Fibroblast of the aortic adventitia (primary cell): ENCODE measurements at places on chromosomes 1 and 21. TPM values are rescaled to one million over a fixed set of nuclear protein-coding genes. Genes with fewer than 3 reads are reported as not detected.

GRCh38 chr1:118333601-118334210, 148.7 kb upstream of the SPAG17 start:
- DNase-seq = no peak

DNA sequence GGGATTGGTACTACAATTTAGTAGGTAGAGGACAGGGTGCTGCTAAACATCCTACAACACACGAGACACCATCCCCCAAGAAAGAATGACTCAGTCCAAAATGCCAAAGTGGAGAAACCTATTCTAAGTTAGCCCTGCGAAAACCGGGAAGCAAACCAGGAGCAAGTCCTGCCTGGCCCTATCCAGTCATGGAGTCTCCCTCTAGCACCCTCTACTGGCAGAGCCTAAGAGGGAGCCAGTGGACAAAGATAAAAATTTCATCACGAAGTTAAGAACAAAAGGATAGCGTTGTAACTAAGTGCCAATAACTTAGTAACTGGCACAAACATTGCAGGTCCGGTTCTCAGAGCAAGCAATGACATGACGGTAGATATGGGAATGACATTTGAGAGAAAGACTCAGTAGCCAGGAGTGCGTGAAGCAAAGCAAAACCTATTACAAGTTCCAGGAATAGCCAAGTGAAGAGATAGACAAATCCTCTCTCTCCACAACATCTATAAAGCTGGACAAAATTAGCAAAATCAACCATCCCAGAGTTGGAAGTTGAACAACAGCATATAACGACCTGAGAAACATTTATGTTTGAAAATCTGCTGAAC, 383.5 kb downstream of the OMA1 start:
- peak; percentile 65 for DNase-seq

- peak; percentile 59 for DNase-seq
Measured at GRCh38 chr1:228684607-228685006, 50.7 kb upstream of the RHOU start.

Gene C8A
- not detected in 2 replicates for total RNA-seq

DNA sequence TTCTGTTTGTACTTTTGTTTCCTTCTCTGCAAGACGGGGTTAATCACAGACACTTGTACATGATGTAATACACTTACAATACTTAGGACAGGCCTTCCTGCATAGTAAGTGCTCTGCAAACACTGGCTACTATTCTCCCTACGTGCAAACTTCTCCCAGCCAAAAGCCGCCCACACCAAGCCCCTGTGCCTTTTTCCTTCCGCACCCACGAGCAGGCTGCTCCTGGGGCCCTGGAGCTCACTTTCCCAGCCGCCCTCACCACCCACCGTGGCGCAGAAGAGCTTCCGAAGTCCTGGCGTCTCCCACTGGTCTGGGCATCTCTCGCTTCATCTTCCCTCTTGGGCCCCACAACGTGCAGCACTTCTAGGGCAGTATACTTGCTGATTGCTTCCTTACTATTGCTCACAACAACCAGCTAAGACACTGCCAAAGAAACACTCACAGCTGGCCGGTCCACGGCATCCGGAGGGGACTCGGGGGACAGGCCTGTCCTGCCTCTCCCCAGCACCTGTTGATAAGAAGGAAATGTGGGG, 22.5 kb upstream of the GPR157 start:
- peak; percentile 84 for DNase-seq

DNA sequence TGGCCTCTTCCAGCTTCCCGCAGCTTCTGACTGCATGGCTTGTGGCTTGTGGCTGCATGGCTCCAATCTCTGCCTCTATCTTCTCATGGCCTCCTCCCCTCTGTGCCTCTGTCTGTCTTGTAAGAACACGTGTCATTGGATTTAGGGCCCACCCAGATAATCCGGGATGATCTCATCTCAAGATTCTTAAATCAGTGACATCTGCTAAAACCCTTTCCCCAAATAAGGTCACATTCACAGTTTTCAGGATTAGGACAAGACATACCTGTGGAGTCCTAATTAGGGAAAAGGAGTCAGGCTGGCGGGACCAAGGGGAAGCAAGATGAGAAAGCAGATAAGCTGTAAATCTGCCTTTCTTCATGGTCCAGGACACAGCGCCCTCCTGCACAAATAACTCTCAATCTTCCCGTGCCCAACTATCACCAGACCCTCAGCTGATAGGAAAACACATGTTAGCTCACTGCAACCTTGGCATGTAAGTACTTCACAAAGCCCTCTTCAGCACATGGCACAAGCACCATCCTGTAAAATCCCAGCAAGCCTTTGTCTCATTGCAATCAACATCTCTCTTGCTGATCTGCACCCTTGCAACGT, 82.2 kb downstream of the SPSB1 start:
- DNase-seq = peak; percentile 38

DNA sequence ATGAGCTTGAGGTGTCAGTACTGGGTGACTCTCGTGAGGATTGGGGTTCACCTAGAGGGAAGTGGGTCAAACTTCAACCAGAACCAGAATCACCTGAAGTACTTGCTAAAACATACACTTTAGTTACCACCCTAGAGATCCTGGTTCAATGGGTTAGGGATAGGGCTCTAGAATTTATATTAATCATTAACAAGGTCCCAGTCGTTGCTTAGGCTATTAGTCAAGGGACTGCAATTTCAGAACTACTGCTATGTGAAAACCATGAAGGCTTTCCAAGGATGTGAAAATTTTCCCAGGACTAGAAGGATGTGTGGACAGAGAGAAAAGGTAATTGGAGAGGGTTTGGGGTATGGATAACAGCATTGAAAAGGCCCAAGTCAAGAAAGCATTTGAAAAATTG, 162.6 kb downstream of the GRIK1 start:
- DNase-seq = no peak

GRCh38 chr1:81449786-81450185, 350.9 kb upstream of the ADGRL2 start:
- DNase-seq = peak; percentile 27

Gene RGS8
- 0.16 TPM in 1 of 2 replicates, not detected in the other for total RNA-seq

DNA sequence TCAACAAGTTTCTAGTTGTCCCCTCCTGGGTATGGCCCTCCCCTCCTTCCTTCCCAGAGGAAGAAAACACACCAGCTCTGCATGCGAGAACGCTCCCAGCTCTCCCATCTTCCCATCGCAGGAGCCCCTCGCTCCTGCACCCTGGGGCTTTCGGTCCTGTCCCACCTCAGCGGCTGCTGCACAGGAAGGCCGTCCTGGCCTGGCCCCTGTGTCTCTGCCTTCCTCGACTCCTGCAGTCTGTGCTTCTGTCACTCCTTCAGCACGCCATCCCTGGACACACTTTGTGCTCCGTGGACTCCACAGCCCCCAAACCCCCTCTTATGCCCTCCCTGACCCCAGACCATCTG, 23.2 kb downstream of the KRTAP10-1 start:
- DNase-seq = no peak

DNA sequence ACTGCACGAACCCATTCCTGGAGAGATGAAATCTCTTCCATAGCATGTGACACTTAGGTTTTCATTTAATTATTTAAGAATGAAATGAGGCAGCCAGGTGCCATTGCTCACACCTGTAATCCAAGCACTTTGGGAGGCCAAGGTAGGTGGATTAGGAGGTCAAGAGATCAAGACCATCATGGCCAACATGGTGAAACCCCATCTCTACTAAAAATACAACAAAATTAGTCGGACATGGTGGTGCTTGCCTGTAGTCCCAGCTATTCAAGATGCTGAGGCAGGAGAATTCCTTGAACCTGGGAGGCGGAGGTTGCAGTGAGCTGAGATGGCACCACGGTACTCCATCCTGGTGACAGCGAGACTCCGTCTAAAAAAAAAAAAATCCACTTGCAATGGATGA, 17.8 kb downstream of the L1TD1 start:
- DNase-seq = no peak

DNA sequence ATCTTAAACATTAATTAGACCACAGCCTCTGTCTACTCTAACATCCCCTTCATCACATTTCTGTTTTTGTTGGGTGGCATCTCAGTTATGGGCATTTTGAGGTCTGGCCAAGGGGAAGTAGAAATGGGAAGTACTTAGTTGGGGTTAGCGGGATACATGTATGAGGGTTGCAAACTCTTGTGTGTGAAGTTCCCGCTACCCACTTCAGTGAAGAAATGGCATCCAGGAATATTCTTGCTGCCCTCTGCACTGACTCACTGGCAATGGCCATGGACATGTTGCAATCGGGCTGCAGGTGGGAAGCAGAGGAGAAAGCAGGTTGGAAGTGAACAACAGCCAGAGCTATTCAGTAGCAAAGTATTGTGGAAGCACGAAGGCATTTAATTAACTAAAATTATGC, 7.4 kb downstream of the CD48 start:
- no peak for DNase-seq

DNA sequence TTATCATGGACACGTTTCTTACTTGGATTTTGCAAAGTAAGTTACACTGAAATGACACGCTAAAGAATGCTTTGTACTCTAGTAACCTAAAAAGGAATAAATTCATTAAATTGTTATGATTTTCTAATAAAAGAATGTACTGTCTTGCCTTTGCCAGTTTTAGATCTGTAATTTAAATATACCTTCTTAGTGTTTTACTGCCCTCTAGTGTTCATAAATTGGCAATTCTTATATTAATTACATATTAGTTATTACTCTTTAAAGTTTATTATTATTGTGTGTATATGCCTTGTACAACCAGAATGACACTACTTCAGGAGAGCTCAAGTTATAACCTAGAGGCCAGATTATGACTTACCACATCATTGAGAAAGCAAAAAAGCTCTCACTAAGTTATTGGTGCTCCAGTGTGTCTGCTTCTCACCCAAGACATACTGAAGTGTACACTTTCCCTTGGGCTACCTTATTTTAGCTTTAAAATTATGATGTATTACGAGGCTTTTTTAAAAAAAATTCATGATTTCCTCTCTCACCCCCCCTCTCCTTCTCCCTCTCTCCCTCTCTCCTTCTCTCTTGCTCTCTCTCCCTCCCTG, 169.9 kb downstream of the HS2ST1 start:
- DNase-seq = peak; percentile 74

DNA sequence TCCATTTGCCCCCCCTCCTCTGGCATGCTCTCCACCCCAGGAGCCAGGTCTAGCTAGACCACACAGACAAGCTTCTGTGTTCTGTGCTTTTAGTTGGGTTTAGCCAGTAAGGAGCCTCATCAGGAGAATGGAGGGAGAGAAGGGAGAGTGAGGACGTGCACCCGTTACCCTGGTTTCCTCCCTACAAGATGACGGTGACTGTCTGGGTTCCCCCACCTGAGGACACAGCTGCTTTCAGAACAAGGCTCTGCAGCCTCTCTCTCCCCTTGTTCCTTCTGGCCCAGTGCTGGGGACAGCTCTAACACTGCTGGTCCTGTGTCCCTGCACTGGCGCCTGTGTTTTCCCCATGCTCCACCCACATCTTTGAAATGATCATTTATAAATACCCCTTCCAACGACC, 184.4 kb upstream of the GALNT2 start:
- DNase-seq = no peak
